Stimulated activated CD4-positive, alpha-beta T cell treated with anti-CD3 and anti-CD28 coated beads, Interleukin-15, amount 100 ng/mL, for 1 hour (primary cell): ENCODE measurements at places on chromosomes 2 and 18.

- no peak for DNase-seq
These were observed 36.5 kb downstream of the MYO3B start for GRCh38 chr2:170214309-170214948.

GRCh38 chr2:163606878-163607277 lies 128.9 kb downstream of the FIGN start:
- DNase-seq, result no peak

DNA sequence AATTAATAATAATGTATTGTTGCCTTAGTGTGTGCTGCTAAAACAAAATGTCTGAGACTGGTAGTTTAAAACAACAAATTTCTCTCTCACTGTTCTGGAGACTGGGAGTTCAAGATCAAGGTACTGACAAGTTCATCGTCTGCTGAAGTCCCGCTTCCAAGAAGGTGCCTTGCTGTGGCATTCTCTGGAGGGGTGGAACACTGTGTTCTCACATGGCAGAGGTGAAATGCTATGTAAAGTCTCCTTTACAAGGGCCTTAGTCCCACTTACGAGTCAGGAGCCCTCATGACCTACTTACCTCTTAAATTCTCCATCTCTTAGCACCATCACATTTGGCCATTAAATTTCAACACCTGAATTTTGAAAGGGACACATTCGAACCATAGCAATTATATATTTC lies 299.2 kb upstream of the RBMS1 start:
- no peak for DNase-seq

GRCh38 chr2:218081063-218081462 lies 12.0 kb downstream of the RUFY4 start:
- DNase-seq, result no peak

- DNase-seq, result no peak
These were observed 110.1 kb upstream of the SMAD2 start for GRCh38 chr18:48040457-48041110.

DNA sequence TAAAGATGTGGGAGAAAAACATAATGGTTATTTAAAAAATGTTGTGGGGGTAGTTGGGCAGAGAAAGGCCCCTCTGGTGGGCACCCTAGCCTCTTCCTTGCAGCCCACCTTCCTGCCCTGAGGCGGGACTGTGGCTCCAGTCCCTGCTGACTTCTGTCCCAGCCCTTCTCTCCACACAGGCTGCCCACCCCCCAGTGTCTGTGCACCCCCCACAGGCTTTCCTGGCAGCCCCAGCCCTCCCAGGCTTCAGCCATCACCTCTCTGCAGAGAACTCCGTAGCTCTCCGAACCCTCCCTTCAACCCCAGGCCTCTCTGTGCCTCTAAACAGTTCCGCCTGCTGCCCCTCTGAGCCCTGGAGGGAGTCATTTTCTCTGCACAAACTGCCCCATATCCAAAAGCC lies 75.4 kb downstream of the DYSF start:
- DNase-seq, result no peak

- DNase-seq, result no peak
These were observed 153.2 kb upstream of the PTPRM start for GRCh38 chr18:7413906-7414305.

DNA sequence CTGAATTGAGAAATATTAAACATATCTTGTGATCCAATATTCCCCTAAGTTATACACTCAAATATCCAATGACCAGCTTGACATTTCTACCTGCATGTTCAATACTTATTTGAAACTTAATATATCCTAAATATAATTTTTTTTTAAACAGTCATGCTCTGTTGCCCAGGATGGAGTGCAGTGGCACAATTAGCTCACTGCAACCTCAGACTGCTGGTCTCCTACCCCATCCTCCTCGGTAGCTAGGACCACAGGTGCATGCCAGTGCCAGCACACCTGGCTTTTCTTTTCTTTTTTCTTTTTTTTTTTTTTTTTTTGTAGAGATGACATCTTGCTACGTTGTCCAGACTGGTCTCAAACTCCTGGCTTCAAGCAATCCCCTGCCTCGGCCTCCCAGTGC lies 4.2 kb downstream of the KYNU start:
- DNase-seq, result no peak

- DNase-seq, result no peak
These were observed 30.7 kb upstream of the LINC00305 start for GRCh38 chr18:64179556-64180080.

- DNase-seq, result no peak
These were observed 464.4 kb downstream of the PTPRM start for GRCh38 chr18:8031496-8031895.

- DNase-seq, result no peak
These were observed 61.1 kb upstream of the RND3 start for GRCh38 chr2:150548527-150548926.
